Cardiac fibroblast (primary cell): ENCODE measurements at places on chromosomes 12 and 14.

DNA sequence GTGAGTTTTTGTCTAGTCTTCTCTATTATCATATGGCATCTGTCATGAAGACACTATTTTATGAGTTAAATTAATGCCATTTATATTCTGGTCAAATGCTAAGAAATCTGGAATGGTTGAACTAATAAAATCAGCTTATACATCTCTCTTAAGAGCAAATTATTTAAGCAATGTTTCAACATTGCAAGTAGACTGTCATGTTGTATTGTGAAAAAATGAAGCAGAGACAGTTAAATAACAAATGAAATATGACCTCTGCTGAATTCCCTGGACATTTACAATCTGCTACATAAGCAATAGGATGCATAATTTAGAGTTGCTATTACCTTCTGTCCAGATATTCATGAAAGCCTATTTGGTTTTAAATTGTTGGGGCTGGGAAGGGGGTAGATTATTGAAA, 30.6 kb downstream of the NAV3 start:
- DNase-seq: peak; percentile 16

GRCh38 chr14:59959668-59960067, 39.7 kb downstream of the LRRC9 start:
- no peak for DNase-seq

DNA sequence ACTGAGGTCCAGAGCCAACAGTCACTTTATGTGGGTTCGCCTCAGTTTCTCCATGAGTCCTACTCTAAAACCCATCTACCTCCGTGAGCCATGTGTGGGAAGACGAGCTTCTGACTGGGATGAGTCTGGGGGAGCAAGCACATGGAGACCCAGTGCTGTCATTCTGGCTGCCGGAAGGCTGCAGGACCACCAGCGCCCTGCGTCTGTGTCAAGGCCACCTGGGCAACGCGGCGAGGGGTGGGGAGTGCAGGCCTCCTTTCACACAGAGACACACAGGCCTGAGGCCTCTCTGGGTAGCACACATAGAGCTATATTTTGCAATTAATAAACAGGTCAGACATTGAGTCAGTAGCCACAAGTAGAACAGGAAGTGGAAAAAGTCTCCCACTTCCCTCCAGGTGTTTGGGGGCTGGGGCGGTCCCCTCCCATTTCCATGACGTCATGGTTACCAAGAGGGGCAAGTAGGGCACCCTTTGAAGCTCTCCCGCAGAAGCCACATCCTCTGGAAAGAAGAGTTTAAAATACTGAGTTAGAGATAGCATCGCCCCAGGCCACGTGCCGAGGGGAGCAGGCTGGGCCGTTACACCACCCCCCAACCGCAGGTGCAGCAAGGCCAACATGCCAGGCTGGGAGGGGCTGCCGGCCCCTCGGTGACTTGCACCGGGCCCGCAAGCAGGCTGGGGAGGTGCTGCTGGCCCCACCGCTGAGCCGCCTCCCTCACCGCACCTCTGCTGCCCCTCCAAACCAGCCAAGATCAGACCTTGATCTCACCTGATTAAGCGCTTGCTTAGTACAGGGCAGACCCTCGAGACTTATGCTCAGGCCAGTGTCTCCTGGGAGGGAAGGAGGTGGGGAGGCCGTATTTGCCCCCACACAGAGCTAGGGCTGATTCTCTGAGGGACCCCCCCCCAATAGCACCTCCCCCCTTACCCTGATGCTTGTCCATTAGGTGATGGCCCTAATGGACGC, 32.7 kb downstream of the DAD1 start:
- peak; percentile 50 for DNase-seq

GRCh38 chr12:23113781-23114180, 488.8 kb downstream of the ETNK1 start:
- no peak for DNase-seq

- DNase-seq: peak; percentile 90
These were observed 12.9 kb upstream of the TUBA1A start for GRCh38 chr12:49201595-49202295.
